ENCODE measurements at places on chromosomes 2 and 18.

GRCh38 chr2:36359067-36359466, 3.5 kb downstream of the CRIM1 start:
- DNase-seq = no peak

- DNase-seq = no peak
Measured at GRCh38 chr2:158493458-158493857, 36.7 kb downstream of the PKP4 start.

DNA sequence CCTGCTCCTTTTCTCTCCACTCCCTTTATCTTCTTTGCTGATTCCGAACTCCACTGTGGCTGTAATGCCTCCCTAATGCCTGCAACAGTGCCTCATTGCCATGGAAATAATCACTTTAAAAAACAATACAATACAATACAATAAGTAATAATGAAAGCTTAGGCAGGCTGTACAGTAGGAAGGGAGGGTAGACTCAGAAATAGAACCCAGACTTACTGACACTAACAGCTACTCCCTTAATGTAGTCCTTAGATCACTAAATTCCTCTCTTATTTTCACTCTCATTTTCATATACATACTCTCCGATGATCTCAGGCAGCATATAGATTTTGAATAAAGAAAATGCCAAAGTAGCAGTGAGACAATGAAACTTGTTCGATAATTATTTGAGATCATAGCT, 70.2 kb downstream of the DLGAP1 start:
- DNase-seq = no peak

- DNase-seq = no peak
Measured at GRCh38 chr18:56517196-56517595, 121.2 kb downstream of the TXNL1 start.

- no peak for DNase-seq
Measured at GRCh38 chr2:169336695-169337094, 25.6 kb downstream of the LRP2 start.
